Head of caudate nucleus (tissue), 42 donors: ENCODE measurements at places on chromosomes 6 and 20.

DNA sequence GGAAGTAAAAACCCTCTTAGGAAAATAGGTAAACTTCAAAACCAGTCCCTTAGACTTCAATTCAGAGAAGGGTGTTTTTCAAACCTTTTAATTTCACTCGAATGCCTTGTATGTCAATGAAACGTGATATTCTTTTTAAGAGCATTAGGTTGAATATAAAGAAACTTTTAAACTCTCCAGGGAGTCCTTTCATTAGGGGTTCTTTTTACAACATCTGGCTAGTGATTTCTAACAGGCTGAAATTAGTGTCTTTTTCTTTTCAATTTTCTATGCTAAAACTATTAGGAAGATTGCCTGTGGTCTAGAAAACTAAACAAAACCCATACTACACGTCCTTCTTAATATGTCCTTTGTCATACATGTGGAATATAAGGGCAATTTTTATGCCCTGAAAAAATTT lies 569.7 kb upstream of the CITED2 start:
- no peak for DNase-seq

DNA sequence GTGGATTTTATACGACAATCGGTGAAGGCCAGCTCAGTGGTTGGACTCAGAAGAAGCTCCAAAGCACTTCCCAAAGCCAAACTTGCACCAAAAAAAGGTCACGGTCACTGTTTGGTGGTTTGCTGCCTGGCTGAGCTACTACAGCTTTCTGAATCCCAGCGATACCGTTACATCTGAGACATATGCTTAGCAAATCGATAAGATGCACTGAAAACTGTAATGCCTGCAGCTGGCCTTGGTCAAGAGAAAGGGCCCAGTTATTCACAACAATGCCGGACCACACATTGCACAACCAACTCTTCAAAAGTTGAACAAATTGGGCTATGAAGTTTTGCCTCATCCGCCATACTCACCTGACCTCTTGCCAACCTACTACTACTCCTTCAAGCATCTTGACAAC lies 70.2 kb downstream of the FILIP1 start:
- no peak for DNase-seq

DNA sequence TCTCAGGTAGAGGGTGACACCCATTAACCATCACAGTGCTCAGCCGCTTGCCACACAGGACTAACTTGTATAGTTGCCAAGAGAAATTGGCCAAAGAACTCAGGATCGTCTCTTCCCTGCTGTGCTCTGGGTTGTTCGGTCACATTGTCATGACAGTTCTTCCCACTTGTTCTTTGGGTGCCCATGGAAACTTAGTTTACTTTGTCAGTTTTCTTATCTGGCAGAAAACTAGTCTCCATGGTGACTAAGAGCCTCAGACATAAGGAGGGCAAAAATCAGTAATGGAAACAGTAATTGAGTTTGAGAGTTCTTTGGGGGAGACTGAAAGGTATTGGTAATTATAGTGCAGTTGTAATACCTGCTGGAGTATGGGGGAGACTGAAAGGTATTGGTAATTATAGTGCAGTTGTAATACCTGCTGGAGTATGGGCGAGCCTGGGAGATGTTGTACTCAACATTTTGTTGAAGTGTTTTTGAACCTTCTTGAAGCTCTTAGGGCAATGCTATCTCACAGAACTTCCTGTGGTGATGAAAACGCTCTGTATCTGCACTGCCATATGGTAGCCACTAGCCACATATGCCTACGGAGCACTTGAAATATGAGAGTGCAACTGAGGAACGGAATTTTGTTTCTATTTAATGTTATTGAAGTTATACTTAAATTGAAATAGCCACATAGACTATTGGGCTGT lies 95.2 kb upstream of the HDGFL1 start:
- DNase-seq = no peak

- no peak for DNase-seq
Observed at GRCh38 chr6:3794092-3794491, 42.6 kb upstream of the PXDC1 start.

GRCh38 chr6:111782887-111783466 lies 90.3 kb downstream of the FYN start:
- no peak for DNase-seq

DNA sequence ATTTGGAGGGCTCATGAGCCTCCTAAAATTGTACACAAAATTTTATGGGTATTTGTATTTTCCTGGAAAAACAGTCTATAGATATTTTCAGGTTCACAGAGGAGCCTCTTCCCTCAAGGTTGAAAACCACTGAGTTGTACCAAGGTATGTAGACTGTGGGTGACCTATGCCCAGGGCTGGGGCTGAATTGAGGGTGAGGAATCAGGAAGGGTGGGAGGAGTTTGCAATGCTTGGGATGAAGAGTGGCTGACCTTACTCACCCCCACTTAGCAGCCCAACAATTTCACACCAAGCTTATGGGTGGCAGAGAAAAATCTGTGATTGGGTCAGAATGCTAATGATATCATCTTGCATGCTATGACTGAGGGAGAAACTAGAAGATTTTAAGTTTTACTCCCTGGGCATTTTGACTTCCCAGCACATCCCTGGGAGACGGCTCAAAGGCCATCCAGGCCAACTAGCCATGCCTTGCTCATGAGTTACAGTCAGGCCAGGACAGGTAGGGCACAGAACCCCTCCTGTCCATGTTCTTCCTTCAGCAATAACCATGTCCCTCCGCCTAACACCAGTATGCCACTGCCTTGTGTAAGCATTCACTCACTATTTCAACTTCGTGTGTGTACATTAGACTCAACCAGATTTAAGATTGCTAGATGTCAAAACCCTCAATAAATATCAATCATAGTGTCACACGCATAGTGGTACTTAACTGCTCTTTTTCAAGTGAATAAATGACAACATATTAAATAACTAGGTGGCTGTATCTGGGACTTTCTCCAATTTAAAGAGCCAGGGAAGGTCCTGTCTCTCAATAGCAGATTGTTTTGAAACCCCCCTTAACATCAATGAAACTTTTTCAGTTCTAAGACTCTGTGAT lies 16.6 kb downstream of the ADTRP start:
- no peak for DNase-seq

DNA sequence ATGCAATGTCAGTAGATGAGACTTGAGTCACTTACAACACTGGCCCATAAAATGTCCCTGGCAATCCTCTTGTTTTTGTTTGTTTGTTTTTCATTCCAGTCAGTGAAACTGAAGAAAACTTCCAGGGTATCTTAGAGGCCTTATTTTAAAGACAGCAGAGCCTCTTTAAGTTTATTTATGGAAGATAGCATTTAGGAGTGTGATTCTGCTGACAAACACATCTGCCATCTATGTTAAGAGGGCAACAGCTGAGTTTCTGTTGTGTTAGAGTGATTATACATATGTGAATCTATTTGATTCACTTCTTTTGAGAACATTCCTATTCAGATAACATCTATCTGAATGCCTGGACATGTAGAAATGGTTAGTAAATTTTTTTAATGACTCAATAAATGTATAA lies 812.6 kb downstream of the TENT5A start:
- DNase-seq = no peak

DNA sequence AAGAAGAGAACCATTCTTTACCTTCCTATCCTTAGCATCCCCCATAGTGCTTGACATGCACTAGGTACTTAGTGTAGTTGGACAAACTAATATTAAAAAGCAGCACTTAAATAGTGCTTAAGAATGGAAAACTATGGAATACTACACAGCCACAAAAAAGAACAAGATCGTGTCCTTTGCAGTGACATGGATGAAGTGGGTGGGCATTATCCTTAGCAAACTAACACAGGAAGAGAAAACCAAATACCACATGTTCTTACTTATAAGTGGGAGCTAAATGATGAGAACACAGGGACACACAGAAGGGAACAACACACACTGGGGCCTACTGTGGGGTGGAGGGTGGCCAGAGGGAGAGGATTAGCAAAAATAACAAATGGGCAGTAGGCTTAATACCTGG lies 66.8 kb downstream of the EPHA7 start:
- DNase-seq = no peak

DNA sequence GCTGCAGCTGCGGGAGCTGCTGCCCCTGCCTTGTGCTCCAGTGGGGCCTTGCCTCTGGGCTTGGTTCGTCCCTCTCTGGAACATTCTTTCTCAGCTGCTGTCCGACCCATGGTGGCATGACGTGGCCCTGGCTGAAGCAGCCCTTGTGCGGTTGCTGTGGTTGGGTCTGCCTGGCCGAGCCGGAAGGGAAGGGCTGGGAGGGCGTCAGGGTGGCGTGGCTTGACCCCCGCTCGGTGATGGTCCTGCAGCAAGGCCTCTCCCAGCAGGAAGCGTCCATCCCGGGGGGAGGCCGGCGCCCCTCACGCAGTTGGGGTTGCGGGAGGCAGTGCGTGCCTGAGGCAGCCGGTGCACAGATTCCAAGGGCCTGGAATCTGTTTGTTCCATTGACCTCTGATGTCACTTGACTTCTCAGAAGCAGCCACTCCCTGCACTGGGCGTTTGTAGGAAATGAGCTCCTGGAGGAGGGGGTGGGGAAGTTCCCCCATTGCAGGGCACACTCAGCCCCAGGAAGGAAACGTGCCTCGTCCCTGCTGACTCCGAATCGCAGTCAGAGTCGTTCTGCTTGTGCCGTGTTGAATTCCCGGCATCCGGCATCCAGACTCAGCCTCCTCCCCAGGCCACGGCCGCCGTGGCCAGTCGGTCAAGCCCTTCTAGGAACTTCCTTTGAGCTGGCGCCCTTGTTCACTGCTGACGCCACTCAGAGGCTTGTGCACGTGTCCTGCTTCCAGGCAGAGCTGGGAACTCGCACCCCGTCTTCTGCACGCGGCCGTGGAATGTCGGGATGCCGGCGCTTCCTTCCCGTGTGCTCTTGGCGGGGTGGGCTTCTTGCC lies 9.7 kb upstream of the TNFRSF6B start:
- DNase-seq = no peak

DNA sequence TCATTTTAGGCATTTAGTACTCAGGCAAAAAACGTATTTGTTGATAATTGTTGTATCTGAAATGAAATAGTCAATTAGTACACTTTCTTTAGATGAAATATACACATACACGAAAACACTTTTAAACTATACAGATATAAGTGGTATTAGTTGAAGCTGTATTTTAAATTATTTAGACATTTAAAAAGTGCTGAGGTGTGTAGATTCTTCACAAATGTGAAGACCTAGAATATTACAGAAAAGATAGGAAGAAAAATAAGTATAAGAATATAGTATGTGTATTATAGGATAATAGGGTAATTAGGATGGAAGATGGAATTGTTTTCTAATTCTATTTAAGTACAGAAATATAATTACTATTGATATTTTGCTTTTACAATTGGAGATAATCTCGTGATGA lies 4.6 kb downstream of the ZFAND3 start:
- no peak for DNase-seq

GRCh38 chr6:6659600-6660327 lies 71.2 kb downstream of the LY86 start:
- no peak for DNase-seq

DNA sequence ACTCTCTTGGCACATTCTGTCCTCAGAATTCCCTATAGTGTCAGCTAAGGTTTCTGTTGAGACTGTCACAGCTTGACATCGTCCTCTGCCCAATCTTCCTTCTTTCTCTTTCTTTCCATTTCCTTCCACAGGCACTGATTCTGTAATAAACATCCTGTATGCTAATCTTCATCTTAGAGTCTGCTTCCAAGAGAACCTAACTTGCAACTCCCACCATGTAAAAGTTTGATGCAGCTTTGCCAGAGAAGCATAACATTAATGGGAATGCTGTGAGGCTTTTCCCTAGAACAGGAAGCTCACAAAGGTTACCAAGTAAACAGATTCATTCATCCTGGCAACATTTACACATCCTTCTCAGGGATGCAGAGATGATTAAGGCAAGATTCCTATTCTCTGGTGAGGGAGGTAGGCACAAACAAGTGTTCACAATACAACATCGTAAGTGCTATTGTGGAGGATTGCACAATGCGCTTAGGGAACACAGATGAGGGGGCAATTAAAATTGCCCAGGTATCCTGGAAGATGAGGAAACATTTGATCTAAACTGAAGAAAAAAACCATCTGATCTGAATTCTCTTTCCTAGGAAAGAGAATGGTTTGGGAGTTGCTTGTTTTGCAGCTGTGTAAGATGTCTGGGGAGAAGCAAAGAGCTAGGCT lies 74.7 kb downstream of the GRM1 start:
- DNase-seq = no peak

GRCh38 chr20:48585061-48585870 lies 242.5 kb downstream of the PREX1 start:
- DNase-seq = no peak

DNA sequence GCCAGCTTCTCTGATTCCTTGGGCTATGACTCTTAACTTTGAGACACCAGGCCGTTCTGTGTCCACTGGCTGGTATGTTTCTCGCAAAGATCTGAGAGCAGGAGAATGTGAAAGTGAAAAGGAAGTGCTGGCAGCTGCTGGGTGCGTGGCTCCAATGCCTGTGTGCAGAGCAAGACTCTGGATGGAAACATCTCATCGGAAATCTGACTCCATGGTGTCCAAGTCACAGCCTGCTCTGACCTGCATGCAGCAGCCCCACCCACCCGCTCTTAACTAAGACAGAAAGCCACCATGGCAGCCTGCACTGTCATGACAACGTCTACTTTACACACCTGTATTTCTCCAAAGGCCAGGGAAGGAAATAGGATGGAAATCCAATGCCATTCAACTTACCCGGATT lies 66.3 kb upstream of the MPC1 start:
- DNase-seq = no peak

GRCh38 chr20:44541992-44542391 lies 20.1 kb upstream of the SERINC3 start:
- no peak for DNase-seq

- no peak for DNase-seq
Observed at GRCh38 chr20:45085289-45085688, 15.6 kb downstream of the KCNS1 start.

DNA sequence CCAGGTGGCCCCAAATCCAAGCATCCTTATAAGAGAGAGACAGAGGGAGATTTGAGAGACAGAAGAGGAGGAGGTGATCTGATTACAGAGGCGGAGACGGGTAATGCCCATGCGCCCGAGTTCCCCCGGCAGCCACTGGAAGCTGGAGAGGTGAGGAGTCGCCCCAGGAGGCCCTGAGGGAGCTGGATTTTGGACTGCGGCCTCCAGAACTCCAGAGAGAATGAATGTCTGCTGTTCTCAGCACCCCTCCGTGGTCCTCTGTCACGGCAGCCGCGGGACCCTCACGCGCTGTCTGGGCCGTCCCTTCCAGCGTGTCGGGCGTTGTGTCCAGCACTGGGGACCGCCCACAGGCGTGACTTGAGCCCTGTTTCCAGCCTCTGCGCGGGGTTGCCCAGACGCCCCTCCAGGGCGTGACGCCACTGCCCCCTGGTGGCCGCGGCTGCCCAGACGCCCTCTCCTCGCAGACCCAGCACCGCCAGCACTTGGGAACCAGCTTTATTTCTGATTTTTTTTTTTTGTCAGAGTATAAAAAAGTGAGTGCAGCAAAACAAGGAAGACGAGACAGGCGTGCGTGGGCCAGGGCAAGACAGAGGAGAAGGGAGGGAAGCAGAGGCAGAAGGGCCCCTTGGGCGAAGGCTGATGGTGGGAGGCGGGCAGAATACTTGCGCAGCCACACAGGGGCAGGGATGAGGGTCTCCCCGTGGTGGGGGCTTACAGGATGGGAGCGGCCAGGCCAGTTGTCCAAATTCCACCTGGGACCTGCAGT lies 4.1 kb upstream of the ZNF512B start:
- peak; percentile 84 for DNase-seq
